ENCODE measurements at places on chromosomes 7 and 10. TPM values are rescaled to one million over a fixed set of nuclear protein-coding genes. Genes with fewer than 3 reads are reported as not detected.

DNA sequence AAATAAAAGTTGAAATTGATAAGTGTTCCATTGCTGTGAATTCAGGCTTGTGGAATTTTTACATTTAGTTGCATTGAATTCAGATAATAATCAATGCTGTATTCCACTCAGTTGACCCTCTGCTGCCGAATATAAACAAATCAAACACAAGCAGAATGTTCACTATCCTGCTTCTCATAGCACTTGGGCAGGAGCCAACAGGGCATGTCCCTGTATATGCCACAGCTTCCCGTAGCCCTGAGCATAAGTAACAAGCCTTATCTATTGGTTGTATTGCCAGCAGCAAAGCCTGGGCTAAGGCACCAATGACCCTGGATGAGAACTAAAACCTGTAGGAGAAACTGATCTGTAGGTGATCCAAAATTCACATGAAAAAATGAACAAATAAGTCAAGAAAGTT is 145.9 kb downstream of the ARHGAP12 start:
- no peaks in the 10 kb centered on the region for H3K36me3 ChIP-seq
- no peak overlapping the region for H3K4me3 ChIP-seq
- H3K27ac ChIP-seq = no peak overlapping the region
- no peaks in the 10 kb centered on the region for H3K27me3 ChIP-seq

- H3K36me3 ChIP-seq = no peaks in the 10 kb centered on the region
- no peak overlapping the region for H3K4me3 ChIP-seq
- H3K27me3 ChIP-seq = no peaks in the 10 kb centered on the region
- DNase-seq = no peak
- H3K4me1 ChIP-seq = peaks cover 20% of the 10 kb centered on the region
Observed at GRCh38 chr7:45927721-45928120, 6.6 kb upstream of the IGFBP3 start.

DNA sequence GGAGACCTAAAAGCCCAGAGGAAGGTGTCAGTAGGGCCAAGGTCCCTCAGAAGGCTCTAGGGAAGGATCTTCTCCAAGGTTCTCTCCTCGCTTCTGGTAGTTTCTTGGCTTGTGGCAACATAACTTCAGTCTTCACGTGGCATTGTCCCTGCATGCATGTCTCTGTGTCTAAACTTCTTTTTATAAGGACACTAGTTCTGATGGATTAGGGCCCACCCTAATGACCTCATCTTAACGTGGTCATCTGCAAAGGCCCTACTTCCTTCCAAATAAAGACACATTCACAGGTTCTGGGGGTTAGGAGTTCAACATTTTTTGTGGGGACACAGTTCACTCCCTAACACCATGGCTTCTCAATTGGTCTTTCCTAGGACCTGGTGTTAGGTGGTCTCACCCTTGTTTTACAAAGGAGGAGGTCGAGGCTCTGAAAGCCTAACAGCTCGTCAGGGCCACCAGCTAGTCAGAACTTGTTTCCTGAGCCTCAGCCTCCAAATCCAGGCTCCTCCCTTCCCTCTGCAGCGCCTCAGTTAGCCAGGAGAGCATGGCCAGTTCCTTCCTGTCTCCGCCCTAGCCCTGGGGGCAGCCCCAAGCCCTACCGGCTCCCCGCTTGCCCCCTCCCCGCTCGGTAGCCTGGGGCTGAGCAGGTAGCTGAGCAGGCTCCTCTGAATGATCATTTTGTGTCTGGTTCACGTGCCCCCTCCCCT is 109.7 kb upstream of the PPIF start:
- no peaks in the 10 kb centered on the region for H3K27me3 ChIP-seq
- H3K4me1 ChIP-seq = peaks cover 60% of the 10 kb centered on the region
- H3K27ac ChIP-seq = no peak overlapping the region
- H3K36me3 ChIP-seq = peaks cover 4% of the 10 kb centered on the region

Gene CAMK2G
- total RNA-seq = 16.6 TPM

Gene LRRC18
- not detected for total RNA-seq

Gene FMC1
- 8.4 TPM for total RNA-seq

Gene LRIT1
- not detected for total RNA-seq

DNA sequence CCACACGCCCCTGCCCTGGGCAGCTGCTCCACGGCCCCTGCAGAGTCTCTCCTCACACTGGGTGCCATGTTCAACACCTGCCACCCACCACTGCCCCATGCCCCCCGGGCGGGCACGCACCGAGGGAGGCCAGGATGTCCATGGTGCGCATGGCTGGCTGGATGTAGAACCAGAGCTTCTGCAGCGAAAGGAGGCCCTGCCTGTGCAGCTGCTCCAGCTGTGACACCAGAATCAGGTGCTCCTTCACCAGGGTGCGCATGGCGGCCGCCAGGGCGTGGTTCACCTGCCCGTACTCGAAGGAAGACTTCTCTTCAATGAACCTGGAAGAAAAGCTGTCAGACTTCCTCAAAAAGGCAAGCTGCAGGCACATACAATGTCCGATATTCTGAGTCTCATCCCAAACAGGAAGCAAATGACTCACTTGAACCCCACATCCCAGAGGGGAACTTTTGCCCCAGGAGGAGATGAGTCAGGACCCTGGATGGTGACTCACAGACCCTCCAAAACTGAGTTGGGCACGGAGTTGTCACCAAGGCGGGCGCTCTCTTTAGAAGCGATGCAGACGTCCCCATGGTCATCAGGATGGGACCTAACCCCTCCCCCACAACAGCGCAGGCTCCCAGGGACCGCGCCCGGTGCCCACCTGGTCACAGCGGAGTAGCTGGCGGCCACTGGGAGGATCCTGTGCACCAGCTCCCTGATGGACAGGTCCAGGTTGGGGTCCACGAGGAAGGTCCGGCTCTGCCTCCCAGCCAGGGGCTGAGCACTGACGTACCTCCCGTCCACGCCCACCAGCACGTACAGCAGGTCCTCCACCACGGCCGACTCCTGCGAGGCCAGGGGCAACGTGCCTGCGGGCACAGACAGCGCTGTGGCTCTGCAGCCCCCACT is 15.5 kb downstream of the TUBGCP2 start:
- H3K36me3 ChIP-seq = peaks cover 12% of the 10 kb centered on the region
- no peaks in the 10 kb centered on the region for H3K27me3 ChIP-seq
- H3K4me1 ChIP-seq = peaks cover 15% of the 10 kb centered on the region
- peak; percentile 42 for DNase-seq

- no peaks in the 10 kb centered on the region for H3K36me3 ChIP-seq
- H3K27ac ChIP-seq = no peak overlapping the region
- no peak overlapping the region for H3K4me3 ChIP-seq
- H3K27me3 ChIP-seq = no peaks in the 10 kb centered on the region
- H3K4me1 ChIP-seq = no peaks in the 10 kb centered on the region
Observed at GRCh38 chr7:54559401-54559800, 17.2 kb downstream of the VSTM2A start.

- no peaks in the 10 kb centered on the region for H3K4me1 ChIP-seq
- peak; percentile 2 for DNase-seq
- no peak overlapping the region for H3K4me3 ChIP-seq
- no peak overlapping the region for H3K27ac ChIP-seq
Observed at GRCh38 chr10:77043420-77043763, 594.2 kb downstream of the KCNMA1 start.

Gene SEMA3C
- total RNA-seq = 193 TPM

- no peak for DNase-seq
- H3K27ac ChIP-seq = no peak overlapping the region
- H3K4me1 ChIP-seq = peaks cover 11% of the 10 kb centered on the region
- H3K36me3 ChIP-seq = no peaks in the 10 kb centered on the region
Observed at GRCh38 chr7:21538936-21539495, 3.8 kb upstream of the DNAH11 start.

- H3K4me1 ChIP-seq = no peaks in the 10 kb centered on the region
- H3K36me3 ChIP-seq = no peaks in the 10 kb centered on the region
- H3K27ac ChIP-seq = no peak overlapping the region
- H3K4me3 ChIP-seq = no peak overlapping the region
- DNase-seq = no peak
Observed at GRCh38 chr7:70426249-70426880, 705.6 kb upstream of the GALNT17 start.

DNA sequence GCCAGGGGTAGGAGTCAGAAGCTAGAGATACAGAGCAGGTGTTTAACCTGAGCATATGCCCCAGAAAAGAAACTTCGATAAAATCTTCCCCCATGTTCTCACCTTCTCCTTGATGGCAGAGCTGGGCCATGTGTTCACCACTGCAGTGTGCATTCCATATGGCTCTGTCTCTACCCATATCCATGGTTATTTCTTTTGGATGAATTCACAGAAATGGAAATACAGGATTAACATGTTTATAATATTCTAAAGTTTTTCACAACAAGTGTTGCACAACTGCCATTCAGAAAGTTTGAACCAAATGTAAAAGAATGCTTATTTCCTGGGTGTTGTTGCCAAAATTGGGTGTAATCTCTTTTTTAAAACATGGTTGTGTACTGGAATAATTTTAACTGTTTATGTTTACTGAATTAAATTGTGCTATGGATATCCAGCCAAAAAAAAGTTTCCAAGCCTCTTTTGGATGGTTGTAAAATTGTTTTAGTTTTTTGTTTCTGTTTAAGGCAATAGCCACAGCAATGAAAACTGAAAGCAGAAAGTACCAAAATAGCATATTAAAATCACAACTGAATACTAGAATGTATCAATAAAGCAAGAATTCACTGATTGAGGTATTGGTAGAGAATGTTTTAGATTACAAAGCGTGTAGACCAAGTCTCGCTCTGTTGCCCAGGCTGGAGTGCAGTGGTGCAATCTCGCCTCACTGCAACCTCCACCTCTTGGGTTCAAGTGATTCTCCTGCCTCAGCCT is 19.9 kb upstream of the CCNY start:
- H3K36me3 ChIP-seq = peaks cover 7% of the 10 kb centered on the region
- H3K27me3 ChIP-seq = no peaks in the 10 kb centered on the region
- DNase-seq = no peak
- H3K4me1 ChIP-seq = no peaks in the 10 kb centered on the region
- no peak overlapping the region for H3K27ac ChIP-seq

GRCh38 chr7:78185149-78185745 is 386.7 kb downstream of the PHTF2 start:
- no peaks in the 10 kb centered on the region for H3K27me3 ChIP-seq
- no peaks in the 10 kb centered on the region for H3K4me1 ChIP-seq
- H3K36me3 ChIP-seq = no peaks in the 10 kb centered on the region
- no peak for DNase-seq
- H3K27ac ChIP-seq = no peak overlapping the region
- no peak overlapping the region for H3K4me3 ChIP-seq

Gene CCL24
- total RNA-seq = not detected

Gene CLEC5A
- not detected for total RNA-seq

DNA sequence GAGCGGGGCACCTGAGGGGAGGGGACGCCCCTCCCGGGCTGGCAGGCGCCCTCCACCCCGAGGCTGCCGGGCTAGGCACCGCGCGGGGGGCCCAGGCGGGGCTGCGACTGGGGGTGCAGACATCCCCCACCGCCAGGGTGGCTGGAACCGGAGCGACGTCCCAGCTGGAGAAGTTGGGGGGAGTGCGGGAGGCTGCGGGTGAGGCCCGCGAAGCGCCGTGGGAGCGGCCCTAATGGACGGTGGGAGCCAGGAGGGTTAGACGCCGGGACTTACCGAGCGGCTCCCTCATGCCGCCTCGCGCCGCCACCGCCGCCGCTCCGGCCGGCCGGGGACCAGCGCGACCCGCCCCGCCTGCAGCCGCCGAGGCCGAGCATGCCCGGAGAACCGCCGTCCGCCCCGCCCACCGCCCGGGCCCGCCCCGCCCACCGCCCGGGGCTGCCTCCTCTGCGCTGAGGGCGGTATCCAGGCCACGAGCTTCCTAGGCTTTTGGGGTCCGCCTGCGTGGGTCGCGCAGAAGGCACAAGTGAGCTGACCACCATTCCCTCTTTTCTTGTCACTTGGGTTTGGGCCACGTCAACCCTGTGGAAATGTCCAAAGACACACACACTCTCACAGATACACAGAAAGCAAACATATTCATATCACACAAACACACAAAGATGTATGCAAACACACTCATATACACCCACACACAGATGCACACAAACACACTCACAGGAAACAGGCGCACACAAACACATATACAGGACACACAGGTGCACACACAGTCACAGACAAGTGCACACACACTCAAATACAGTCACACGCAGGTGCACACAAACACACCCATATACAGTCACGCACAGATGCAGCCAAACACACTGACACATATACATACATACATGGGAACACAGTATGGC is at the start of gene JCAD:
Gene JCAD (minus strand): TSS at position 378 of the 899 bp plus-strand sequence. CDS start 11,774 bp downstream, outside the sequence.
- H3K4me3 ChIP-seq = peak within 1 kb of the TSS; percentile 63
- no peaks in the 10 kb centered on the region for H3K36me3 ChIP-seq
- DNase-seq = no peak
- H3K27ac ChIP-seq = peak within 1 kb of the TSS; percentile 20
- no peaks in the 10 kb centered on the region for H3K27me3 ChIP-seq
- peaks cover 29% of the 10 kb centered on the region for H3K4me1 ChIP-seq

GRCh38 chr7:96548664-96549063 is 161.0 kb downstream of the SEM1 start:
- no peaks in the 10 kb centered on the region for H3K4me1 ChIP-seq
- DNase-seq = no peak
- no peak overlapping the region for H3K4me3 ChIP-seq
- H3K27me3 ChIP-seq = no peaks in the 10 kb centered on the region
- H3K36me3 ChIP-seq = no peaks in the 10 kb centered on the region

DNA sequence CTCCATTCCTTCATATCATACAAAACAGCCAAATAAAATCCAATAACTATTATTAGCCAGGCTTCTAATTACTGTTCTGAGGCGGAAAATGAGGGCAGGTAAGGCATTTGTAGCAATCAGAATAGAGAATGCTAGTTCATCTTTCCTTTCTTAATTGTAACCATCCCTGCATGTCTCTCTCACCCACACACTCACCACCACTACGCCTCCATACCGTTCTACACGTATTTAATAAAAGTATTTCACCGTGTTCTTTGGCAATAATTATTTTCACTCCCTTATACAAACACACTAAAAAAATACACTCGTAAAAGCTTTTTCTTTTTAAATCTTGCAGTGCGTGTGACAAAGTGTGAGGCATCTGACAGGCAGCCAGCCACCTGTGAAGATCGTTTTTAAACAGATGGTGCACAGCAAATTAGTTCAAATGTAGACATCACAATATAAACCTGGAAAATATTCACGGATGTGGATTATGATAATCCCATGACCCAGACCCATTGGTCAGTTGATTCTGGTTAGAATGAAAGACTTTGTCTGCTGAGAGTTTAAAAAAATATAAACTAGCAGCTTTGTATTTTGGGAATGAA is 653.6 kb downstream of the REEP3 start:
- no peak overlapping the region for H3K4me3 ChIP-seq
- DNase-seq = no peak
- H3K4me1 ChIP-seq = no peaks in the 10 kb centered on the region
- no peaks in the 10 kb centered on the region for H3K27me3 ChIP-seq

Gene FRMD4A
- total RNA-seq = 59.0 TPM

DNA sequence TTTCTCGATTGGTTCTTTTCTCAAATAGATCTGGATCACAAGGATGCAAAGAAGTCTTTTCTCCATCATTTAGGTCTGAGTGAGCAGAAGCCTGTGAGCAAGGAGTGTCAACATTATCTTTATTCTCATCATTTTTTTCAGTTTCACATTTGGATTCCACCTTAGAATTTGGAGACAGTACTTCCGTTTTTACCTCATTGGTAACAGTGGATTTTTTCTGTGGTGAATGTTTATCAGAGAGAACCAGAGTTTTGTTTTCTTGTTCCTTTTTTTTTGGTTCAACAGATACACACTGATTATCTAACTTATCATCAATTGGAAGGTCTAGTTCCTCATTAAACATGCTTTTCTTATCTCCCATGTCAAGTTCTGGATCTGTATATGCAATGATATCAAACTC is 151.3 kb downstream of the GALNT11 start:
- H3K4me1 ChIP-seq = no peaks in the 10 kb centered on the region
- H3K4me3 ChIP-seq = no peak overlapping the region
- no peak overlapping the region for H3K27ac ChIP-seq
- no peak for DNase-seq
- no peaks in the 10 kb centered on the region for H3K27me3 ChIP-seq
- peaks cover 37% of the 10 kb centered on the region for H3K36me3 ChIP-seq

GRCh38 chr10:35585903-35586535 is 19.1 kb upstream of the GJD4 start:
- H3K4me1 ChIP-seq = no peaks in the 10 kb centered on the region
- H3K27me3 ChIP-seq = no peaks in the 10 kb centered on the region
- no peak for DNase-seq
- no peaks in the 10 kb centered on the region for H3K36me3 ChIP-seq
